ENCODE measurements at places on chromosomes 7 and 10. TPM values are rescaled to one million over a fixed set of nuclear protein-coding genes. Genes with fewer than 3 reads are reported as not detected.

- no peak for DNase-seq
Measured at GRCh38 chr7:135929722-135930141, 47.4 kb downstream of the MTPN start.

- DNase-seq, result no peak
Measured at GRCh38 chr10:60473557-60473956, 83.9 kb upstream of the ANK3 start.

DNA sequence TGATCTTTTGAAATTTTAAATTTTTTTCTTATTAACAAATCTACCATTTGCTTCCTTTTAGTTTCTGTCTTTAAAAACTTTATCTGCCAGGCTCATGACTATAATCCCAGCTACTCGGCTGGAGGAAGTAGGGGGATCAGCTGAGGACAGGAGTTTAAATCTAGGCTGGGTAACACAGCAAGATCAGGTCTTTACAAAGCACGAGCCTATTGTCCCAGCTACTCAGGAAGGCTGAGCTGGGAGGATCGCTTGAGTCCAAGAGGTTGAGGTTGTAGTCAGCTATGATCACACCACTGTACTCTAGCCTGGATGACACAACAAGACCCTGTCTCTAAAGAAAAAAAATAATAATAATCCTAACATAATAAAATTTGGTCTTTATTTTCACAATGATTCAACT is 17.5 kb downstream of the DPY19L1 start:
- DNase-seq, result no peak

- DNase-seq, result peak; percentile 76
Measured at GRCh38 chr7:94436018-94436604, 41.4 kb downstream of the COL1A2 start.

GRCh38 chr7:8751557-8752231 is 318.3 kb downstream of the NXPH1 start:
- DNase-seq, result no peak

Gene SPDYE11
- not detected for total RNA-seq

DNA sequence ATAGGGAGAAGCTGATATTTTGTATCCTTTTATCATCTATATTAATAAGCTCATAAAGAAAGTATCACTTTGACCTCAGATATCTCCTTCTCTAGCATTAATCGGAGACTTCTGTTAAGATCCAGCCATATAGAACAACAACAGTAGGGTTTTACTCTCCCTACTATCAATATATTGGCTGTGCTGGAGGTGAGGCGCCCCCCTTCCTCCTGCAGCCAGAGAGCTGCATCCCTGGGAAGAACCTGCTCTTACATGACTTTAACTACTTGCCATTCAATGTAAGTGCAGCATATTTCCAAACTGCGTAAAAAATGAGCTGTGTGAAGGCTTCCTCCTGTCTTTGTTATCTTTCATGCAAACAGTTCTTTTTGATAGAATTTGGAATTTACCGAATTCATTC is 247.8 kb downstream of the SDK1 start:
- no peak for DNase-seq

Gene ZNF316
- 37.3 TPM for total RNA-seq

DNA sequence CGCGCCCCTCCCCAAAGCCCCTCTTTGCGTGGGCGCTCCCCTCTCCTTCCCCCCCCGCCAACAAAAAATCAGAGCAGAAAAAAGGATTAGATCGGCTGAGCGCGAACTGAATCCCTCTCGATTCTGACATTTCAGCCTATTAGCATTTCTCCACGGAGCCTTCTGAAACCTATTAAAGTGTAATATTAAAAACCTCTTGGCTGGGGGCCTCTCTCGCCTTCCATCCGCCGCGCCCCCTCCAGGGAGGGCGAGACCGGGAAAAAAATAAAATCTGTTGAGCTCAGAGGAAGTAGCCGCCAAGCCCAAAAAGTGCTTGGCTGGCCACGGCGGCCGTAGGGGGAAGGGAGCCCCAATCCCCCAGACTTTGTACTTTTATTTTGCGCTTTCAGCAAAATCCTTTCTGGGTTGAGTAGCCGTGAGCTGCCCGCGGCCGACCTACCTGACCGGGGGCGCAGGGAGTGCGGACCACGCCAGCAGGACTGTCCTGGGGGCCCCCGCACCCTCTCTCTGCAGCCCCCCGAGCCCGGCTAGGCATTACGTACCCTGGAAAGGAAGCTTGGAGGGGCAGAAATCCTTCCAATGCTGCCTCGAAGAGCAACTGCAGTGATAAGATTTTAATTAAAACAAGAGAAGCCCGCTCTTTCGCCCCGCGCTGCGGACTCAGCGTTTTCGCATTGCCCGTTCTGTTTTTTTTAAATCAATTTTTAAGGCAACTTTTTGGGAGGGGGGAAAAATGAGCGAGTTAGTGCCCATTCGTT is 1.3 kb upstream of the TNRC18 start:
- DNase-seq, result peak; percentile 48

DNA sequence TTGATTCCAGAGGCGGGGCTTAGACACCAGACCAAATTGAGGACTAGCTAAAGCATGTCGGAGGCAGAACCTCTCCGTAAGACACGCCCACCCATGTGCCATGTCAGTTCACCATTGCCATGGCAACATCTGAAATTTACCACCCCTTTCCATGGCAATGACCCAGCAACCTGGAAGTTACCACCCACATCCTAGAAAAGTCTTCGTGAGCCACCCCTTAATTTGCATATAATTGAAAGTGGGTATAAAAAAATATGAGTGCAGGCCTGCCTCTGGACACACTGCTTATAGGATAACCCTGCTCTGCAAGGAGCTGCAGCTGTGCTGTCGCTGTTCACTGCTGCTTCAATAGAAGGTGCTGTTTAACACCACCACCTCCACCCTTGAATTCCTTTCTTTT is 28.0 kb downstream of the TMEM270 start:
- no peak for DNase-seq

Gene PDE1C
- total RNA-seq, result 2.4 TPM

- no peak for DNase-seq
Measured at GRCh38 chr10:77832238-77832637, 94.3 kb downstream of the DLG5 start.

GRCh38 chr10:131032329-131033165 is 279.0 kb downstream of the TCERG1L start:
- DNase-seq, result no peak

GRCh38 chr10:80163741-80164341 is 31.3 kb downstream of the PLAC9 start:
- DNase-seq, result no peak

GRCh38 chr10:119133949-119134348 is 30.0 kb downstream of the DENND10 start:
- DNase-seq, result no peak

DNA sequence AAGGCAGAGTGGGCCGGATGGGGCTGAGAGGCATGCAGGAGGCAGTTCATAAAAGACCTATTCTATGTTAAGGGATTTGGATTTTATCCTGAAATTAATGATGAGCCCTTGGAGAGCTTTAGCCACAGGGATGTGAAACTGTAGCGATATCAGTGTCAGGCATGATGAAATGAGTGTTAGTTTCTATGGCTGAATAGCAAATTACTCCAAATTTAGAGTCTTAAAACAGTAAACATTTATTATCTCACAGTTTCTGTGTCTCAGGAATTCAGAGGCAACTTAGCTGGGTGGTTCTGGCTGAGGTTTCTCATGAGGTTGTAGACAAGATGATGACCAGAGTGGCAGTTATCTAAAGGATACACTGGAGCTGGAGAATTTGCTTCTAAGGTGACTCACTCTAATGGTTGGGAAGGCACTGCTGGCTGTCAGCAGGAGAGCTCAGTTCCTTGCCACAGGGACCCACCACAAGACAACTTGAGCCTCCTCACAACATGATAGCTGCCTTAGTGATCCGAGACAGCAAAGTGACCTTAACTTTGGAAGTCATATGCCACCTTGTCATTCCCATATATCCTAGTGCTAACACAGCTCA is 36.7 kb upstream of the SFTPD start:
- DNase-seq, result no peak

DNA sequence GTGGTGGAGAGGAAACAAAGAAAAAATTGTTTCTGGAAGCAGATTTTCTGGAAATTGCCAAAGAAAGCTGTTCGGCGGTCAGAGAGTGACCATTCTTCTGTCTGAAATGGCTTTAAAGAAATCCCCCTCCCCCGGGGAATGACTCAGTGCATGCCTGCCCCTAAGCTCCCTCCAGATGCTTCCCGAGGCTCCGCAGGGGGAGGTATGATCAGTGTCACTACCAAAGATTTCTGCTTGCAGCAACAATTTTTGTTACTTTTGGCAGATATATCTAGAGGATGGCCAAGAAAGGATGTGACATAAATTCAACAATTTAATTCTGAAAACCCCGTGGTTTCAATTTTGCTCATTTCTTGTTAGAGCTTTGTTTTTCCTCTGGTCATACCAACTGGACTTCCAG is 163.9 kb downstream of the JCAD start:
- peak; percentile 55 for DNase-seq

Gene PRKG1
- total RNA-seq, result 28.3 TPM

DNA sequence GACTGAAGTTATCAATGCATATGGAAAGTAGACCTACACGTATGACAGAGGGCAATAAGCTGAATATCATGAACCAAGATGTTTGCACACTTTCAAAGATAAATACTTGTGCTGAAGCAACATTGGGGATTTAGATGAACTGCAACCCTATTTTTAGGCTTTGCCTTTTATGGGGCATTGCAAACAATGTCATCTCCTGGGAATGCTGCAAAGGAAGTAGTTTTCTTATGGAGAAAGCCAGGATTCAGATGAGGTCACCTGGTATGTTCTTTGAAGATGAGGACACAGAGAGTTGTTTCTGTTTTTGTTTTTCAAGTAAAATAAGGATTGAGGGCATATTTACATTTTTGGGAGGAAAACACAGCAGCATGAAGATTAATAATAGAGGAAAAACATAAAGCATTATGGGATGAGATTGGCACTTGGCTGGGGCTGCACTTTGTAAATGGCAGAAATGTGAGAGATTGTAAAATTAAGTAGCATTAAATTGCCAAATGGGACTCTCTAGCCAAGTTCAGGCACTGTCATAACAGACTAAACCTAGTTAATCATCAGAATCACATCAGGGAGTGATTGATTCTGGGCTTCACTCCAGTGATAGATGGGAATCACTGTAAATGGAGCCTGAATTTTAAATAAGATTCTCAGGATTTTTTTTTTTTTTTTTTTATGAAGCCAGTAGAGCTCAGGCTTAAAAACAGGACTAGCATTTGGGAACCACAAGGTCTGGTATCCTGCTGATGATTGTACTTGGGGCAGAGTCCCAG is 63.1 kb downstream of the MALRD1 start:
- DNase-seq, result no peak

Gene AGAP5
- 8.2 TPM for total RNA-seq

DNA sequence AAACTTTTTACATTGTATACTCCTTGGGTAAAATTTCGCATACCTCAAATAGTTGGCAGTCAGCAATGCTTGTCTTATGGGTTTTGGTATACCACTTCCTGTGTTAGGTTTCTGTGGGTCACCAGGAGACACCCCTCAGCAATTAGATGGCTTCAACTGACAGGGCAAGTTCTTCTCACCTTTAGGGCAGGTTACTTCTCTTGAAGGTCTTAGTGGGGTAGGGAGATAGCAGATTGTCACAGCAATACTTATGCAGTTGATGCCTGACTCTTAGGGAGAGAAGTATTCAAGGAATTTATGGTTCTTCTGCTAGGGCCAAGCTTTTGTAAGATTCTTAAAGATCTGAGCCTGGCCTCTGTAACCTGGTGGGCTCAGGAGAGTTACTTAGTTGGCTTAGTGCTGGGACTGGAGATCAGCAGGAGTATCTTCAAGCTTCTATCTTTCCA is 42.9 kb downstream of the MKLN1 start:
- DNase-seq, result no peak

Gene NODAL
- total RNA-seq, result 0.12 TPM

GRCh38 chr7:50653126-50653864 is 88.1 kb upstream of the DDC start:
- no peak for DNase-seq

Gene DKK1
- total RNA-seq, result 9.3 TPM

- DNase-seq, result no peak
Measured at GRCh38 chr7:113004726-113005454, 81.7 kb downstream of the GPR85 start.

GRCh38 chr10:34476608-34477007 is 338.5 kb downstream of the PARD3 start:
- no peak for DNase-seq

Gene FAM131B
- total RNA-seq, result 6.6 TPM

Gene SFTPA1
- 7.0 TPM for total RNA-seq

GRCh38 chr7:48637382-48637781 is 287.0 kb upstream of the CDC14C start:
- no peak for DNase-seq

DNA sequence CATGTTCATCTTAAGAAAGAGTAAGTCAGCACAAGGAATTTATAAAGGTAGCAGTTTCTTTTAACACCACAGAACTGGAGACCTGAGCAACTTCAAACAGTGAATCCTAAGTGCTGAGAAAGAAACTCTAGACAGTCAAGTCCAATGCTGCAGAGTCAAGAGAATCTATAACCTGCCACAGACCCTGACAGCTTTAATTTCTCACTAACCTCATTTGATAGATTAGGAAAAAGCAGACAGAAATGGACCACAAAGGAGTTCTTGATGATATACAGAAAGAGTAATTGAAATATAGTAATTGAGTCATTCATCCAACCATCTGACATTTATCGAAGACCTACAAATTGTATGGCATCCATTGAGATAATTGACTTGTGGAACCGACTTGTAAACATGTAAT is 847.0 kb downstream of the SORCS1 start:
- DNase-seq, result no peak

GRCh38 chr10:95391581-95392216 is 100.9 kb upstream of the PDLIM1 start:
- no peak for DNase-seq

GRCh38 chr7:32293833-32294232 is 196.3 kb downstream of the LSM5 start:
- DNase-seq, result no peak

Gene PROSER2
- total RNA-seq, result 8.8 TPM

- DNase-seq, result no peak
Measured at GRCh38 chr10:49512121-49512809, 26.7 kb downstream of the ERCC6 start.

Gene NXPH1
- total RNA-seq, result 0.95 TPM

Gene CLDN3
- total RNA-seq, result 129 TPM

GRCh38 chr7:99559175-99559915 is 903 bp downstream of the ZNF655 start:
- DNase-seq, result no peak

Gene RTKN2
- 0.26 TPM for total RNA-seq

DNA sequence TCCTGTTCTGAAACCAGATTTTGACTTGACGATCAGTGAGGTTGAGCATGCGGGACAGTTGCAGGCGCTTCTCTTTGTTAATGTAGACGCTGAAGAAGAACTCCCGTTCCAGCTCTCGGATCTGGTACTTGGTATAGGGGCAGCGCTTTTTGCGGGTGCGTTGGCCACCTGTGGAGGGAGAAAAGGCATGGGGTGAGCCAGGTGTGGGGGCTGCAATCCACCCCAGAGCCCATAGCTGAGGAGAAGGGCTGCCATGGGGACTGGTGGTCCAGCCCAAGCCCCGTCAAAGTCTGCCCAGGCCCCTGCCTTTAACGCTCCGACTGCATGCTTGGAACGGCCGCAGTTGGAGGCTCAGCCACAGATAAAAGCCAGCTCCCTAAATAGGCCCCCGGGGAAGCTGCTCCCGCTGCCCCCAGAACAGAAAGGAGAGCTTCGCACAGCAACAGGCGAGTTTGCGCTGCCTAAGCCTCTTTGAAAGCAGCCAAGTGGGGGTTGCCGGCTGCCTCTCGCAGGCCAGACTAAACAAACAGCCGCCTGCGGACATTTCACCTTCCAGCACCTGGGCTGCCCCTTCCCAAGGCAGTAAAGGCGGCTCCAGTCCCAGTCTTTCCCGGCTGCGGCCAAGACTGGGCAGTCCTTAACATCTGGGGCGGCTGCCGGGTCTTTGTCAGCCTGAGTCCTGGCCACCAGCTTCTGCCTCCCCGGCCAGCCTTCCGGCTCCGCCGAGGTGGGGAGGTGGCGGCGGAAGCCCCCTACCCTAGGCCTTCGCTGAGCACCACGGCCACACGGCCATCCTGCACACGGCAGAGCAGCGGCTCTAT is 2.0 kb downstream of the HOXA11 start:
- no peak for DNase-seq

Data from mucosa of gallbladder (tissue), 1 donor.